ENCODE measurements at places on chromosomes 6 and 20. TPM values are rescaled to one million over a fixed set of nuclear protein-coding genes. Genes with fewer than 3 reads are reported as not detected.
A peak's percentile ranks its signal among the peaks of the same experiment; 100 is the strongest.

DNA sequence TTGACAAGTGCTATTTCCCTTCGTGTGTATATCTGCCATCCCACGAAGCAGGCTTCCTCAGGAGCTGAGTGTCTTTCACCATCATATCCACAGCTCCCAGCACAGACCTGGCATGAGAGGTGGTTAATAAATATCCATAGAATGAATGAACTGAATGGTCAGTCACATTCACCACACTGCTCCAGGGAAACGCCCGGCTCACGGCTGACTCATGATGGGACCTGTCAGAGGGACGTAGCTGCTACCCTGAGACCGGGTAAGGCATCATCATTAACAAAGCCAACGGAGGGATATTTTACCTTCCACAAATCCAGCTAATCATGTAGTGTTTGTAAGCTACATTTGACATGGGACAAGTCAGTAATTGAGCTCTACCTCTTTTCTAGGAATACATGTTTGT, 12.5 kb downstream of the AGPAT4 start:
- DNase-seq, result peak; percentile 49

DNA sequence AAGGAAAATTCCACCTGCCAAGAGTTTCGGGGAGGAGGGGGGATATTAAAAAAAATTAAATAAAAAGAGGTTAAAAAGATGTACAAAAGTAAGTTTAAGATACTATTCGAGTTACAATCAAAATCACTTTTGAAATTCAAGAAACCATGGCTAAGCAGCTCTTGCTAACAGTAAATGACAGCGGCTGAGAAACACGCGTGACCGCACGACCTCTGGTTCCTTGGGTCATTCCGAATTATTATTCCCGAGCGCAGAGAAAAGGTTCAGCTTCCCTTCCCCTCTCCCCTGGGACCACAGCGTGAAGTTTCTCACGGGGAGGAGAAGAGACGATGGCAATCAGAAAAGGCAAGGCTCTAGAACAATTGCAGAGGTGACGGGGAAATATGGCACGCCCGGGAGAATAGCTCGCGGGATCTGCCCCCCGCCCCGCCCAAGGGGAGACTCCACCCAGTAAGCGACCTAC, 496 bp downstream of the TMEM242 start:
- DNase-seq, result no peak

SPINT4 gene
- not detected for total RNA-seq

ZSCAN9 gene
- total RNA-seq, result 14.7 TPM

GRCh38 chr6:90139272-90139817, 157.3 kb downstream of the BACH2 start:
- DNase-seq, result no peak

- DNase-seq, result no peak
These were observed 10.0 kb upstream of the LATS1 start for GRCh38 chr6:149727793-149728498.

DUSP15 gene
- 1.2 TPM for total RNA-seq

- no peak for DNase-seq
These were observed 7.7 kb upstream of the ISM1 start for GRCh38 chr20:13213335-13213734.

GRCh38 chr20:39112178-39112743, 150.1 kb downstream of the DHX35 start:
- DNase-seq, result peak; percentile 15

GRCh38 chr6:135810486-135810885, 41.0 kb upstream of the PDE7B start:
- no peak for DNase-seq

PREX1 gene
- 3.5 TPM for total RNA-seq

GRCh38 chr6:143451531-143451930, 926 bp downstream of the PEX3 start:
- DNase-seq, result no peak

GRCh38 chr6:64504503-64504902, 868.9 kb downstream of the PHF3 start:
- no peak for DNase-seq

- peak; percentile 33 for DNase-seq
These were observed 61.4 kb downstream of the IL22RA2 start for GRCh38 chr6:137112067-137112355.

SALL4 gene
- total RNA-seq, result 15.0 TPM

SMLR1 gene
- total RNA-seq, result not detected

GRCh38 chr6:130978660-130979396, 84.2 kb downstream of the EPB41L2 start:
- DNase-seq, result no peak

DNA sequence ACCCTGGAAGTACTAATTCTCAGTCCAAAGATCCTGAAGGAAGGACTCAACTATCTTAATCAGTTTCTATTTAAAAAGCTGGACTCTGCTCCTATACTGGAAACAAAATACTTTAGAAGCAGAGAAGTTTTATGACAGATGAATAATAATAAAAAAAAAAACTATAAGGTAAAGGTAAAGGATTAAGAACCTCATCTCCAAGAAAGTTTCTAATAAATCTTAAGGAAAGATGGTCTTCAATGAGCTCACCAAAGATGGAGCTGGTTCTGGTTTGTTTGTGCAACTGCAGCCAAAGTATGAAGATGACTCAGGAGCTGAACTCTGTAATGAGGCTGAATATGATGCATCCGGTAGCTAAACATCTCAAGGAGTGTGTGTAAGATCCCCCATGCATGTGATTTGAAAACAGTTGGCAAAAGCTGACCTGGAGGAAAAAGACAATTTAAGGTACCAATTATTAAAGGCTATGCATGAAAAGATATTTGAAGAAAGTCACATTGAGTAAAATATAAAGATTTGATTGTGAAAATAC, 25.2 kb downstream of the MED23 start:
- DNase-seq, result peak; percentile 89

MYB gene
- total RNA-seq, result not detected

GRCh38 chr20:40046703-40047102, 642.3 kb downstream of the MAFB start:
- DNase-seq, result no peak

DNA sequence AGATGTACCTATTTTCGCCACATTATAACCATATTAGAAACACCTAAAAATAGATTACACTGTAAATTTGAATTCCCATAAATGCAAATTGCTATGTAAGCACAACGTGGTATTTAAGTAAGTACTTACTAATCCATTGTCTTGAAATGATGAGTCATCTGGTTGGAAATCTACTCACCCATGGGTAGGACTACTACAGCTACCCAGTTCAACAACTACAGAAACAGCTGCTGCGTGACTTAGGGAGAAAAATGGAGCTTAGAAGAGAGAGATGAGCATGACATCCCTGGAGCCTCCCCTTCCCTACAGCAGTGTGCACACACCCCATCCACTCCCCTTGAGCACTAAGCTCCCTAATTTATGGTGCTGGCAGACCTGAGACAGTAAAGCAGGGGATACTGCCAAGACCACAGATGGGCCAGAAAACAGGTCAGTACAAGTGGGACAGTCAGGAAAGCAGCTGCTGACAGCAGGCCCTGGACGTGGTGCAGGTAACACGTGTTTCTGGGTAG, 26.9 kb downstream of the RRAGD start:
- DNase-seq, result peak; percentile 66

MAS1L gene
- total RNA-seq, result not detected

GRCh38 chr6:126477678-126478077, 137.8 kb downstream of the CENPW start:
- DNase-seq, result no peak

DNA sequence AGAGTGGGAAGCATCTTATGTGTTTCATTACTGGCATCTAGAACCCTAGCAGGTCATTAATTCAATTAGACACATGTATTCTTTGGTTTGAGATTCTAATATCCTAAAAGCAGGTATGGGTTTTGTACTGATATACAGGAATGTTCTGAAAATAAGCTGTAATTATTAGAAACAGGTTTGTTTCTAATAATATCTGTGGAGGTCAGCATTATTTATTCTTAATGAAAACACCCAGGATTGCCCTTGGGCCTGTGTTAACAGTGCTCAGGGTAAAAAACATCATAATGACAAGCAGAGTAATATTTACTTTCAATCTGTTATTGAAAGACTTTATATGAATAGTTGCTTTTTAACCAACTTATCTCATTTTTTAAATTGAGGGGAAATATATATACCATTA, 8.0 kb upstream of the TULP4 start:
- DNase-seq, result no peak

DNA sequence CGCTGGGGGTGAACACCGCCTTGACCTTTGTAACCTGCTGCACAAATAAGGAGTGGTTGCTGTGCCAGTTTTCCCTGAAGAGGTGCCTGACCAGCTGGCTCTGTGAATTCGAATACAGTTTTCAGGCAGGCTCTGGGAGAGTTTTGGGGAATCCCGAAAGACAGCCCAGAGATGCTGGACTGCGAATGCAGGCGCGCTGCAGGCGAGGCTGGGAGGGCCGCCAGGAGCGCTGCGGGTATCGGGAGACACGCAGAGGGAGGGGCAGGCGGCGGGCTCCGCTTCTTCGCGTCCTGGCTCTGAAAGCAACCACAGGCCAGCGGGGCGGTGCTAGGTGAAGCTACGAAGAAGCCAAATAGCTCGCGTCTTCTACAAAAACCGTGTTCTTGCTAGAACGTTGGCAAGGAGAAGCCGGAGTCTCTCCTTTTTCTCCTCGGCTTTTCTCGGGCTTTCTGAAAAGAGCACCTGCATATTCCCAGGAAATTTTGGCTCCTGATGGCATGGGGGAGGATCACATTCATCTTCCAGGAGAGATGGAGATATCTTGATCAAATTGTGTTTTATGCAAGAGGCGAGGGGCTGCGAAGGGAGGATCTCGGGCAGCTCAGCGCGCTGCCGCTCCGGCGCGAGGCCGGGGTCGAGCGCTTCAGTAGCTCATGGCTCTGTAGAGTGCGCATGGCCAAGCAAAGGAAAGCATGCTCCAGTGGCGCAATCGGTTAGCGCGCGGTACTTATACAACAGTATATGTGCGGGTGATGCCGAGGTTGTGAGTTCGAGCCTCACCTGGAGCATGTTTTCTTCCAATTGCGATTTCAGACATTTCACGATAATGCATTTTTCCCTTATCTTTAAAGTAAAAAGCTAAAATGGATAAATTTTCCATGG, 158.1 kb upstream of the ZNF184 start:
- DNase-seq, result peak; percentile 62

DNA sequence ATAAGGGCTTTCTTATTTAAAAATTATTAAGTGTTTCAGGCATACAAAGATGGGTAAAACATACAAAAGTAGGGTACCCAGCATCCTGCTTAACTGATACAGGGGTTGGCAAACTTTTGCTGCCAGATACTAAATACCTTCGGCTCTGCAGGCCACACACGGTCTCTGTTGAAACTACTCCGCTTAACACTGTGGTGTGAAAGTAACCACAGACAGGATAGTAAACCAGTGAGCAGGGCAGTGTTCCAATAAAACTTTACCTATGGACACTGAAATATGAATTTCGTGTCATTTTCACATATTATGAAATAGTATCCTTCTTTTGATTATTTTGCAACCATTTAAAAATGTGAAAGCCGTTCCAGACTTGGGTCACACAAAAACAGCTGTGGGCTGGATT, 92.4 kb downstream of the EYA2 start:
- DNase-seq, result no peak

GRCh38 chr6:43809417-43810305, 39.6 kb downstream of the VEGFA start:
- DNase-seq, result peak; percentile 77

FNDC11 gene
- total RNA-seq, result 0.20 TPM

GRCh38 chr20:40956542-40957264, 71.9 kb upstream of the TOP1 start:
- DNase-seq, result no peak

DNA sequence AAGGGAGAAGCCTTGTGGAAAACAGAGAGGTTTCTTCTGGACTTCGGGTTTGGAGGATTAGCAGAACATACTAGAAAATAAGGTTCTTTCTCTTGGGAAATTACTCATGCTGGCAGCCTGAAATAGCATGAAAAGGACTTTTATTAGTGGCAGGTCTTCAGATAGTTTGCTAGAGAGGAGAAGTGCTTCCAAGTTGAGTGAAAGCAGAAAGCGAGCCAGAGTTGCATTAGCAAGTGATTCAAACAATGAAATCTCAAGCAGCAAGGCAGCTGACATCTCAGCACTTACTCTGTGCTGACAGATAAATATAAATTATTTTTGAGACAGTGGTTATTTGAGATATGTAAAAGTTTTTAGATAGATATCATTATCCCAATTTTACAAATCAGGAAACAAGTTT, 91.9 kb downstream of the PLCB4 start:
- no peak for DNase-seq

All from astrocyte (in vitro differentiated cells and primary cell).